MCF 10A (cell line): ENCODE measurements at places on chromosomes 7 and 10. TPM values are rescaled to one million over a fixed set of nuclear protein-coding genes. Genes with fewer than 3 reads are reported as not detected.

The HMX2 gene
- total RNA-seq: not detected in 2 replicates

The SEMA3A gene
- total RNA-seq: 1.5 and 3.2 TPM in 2 replicates

The PCDH15 gene
- not detected in 2 replicates for total RNA-seq

The SPRN gene
- total RNA-seq: not detected in 2 replicates

The TMEM213 gene
- total RNA-seq: not detected in 2 replicates

The INHBA gene
- total RNA-seq: 10.0 and 14.3 TPM in 2 replicates

The MEST gene
- total RNA-seq: 34.2 and 39.0 TPM in 2 replicates

The SAMD8 gene
- total RNA-seq: 28.1 and 33.9 TPM in 2 replicates

The SKIDA1 gene
- total RNA-seq: 0.56 and 1.2 TPM in 2 replicates

The ZNF487 gene
- 2.2 and 2.6 TPM in 2 replicates for total RNA-seq

The TUBB8 gene
- not detected in 2 replicates for total RNA-seq

DNA sequence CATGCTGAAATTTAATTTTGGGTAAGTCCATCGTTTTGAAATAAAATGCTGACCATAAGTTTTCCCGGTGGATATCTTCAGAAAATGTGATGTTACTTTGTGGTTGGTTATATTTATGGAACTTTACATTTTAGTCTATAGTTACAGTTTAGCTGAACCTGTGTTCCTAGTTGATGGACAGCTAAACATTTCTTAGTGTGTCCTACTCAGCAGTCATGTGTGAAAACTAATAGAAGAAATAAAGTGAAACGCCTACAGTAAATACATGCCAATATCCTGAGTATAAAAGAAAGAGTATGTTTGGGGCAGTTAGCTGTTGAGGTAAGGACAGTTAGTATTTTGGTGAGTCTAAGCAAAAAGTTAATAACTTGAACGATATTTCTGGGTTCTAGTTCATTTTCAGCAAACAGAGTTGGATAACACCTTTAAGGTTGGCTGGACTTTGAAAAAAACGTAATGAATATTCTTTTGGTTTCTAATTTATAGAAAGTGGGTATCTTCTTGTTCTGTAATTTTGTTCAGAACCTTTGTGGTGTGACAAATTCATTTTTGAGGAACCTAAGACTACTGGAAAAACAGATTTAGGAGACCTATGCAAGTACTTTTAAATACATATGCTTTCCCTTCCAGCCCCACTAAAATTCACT lies 28.7 kb downstream of the LCOR start:
- DNase-seq: no peak

DNA sequence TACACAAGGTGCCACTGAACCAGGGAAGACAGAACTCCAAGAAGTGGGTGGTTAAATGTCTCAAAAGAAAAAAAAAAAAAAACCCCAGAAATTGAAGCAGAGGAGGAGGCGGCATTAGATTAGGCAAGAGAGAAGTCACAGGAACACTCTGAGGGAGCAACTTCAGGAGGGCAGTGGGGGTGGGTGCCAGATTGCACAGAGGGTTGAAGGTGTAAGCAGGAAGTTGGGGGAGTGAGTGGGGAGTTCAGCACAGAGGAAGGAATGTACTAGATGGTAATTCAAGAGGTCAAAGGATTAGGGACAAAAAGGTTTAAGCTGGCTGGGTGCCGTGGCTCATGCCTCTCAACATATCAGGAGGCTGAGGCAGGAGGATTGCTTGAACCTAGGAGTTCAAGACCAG lies 110.0 kb upstream of the PDLIM1 start:
- DNase-seq: no peak

- no peak for DNase-seq
Observed at GRCh38 chr7:71363627-71364026, 231.7 kb downstream of the GALNT17 start.

GRCh38 chr10:88542522-88542921 lies 40.6 kb downstream of the RNLS start:
- no peak for DNase-seq

DNA sequence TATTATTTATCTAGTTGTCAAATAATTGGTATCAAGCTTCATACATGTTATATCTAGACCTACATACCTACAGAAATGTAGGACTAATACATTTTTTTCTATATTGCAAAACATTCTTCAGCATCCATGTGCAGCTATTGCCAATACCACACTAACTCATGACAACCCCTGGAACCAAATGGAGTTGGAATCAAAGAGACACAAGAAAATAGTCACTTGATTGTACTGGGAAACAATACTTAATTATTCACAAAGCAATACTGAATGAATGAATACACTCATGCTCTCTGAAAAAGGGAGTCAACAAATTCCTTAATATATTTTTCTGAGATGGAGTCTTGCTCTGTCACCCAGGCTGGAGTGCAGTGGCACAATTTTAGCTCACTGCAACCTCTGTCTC lies 10.4 kb upstream of the CFAP43 start:
- no peak for DNase-seq

- no peak for DNase-seq
Observed at GRCh38 chr10:131961777-131962662, 19.7 kb downstream of the BNIP3 start.

- DNase-seq: no peak
Observed at GRCh38 chr7:78594156-78594555, 795.6 kb downstream of the PHTF2 start.

- DNase-seq: no peak
Observed at GRCh38 chr10:44280226-44281014, 104.5 kb downstream of the CXCL12 start.

DNA sequence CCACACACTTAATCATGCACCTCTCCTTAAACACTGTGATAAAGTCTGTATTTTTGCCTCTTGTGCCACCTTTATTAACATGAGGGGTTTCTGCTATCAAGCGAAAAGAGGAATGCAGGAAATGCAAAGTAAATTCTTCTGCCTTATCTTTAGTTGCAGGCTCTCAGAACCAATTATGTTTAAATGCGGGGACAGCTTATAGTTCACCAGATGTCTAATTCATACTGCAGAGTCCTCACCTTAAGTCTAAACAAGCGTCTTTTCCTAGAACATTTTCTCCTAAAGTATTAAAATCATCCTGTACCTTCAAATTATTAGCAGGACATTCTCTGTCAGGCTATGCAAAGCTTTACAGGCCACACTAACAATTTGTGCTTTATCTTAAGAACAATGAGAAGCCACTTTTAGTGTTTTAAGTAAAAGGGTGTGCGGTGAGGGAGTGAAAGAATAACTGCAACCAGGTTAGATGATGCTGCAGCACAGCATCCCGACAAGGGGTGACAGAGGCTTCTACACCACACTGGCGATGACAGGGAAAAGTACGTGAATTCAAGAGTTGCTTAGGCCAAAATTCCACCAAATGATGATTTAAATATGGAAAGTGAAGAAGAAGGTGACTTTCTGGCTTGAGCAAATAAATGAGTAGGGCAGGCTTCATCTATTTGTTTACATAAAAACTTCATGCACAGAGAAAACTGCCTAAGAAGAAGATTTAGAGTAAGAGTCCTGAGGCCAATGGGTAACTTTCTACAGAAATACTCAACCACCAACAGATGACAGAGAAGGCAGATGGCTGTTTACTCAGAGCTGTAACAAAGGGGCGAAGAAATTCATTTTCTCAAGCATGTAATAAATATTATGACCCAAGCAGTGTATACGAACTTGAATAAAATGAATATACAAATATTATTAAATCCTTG lies 36.0 kb downstream of the EZH2 start:
- no peak for DNase-seq

- DNase-seq: no peak
Observed at GRCh38 chr7:140899883-140900282, 24.8 kb downstream of the BRAF start.

GRCh38 chr10:79305515-79305914 lies 41.8 kb upstream of the PPIF start:
- DNase-seq: no peak

DNA sequence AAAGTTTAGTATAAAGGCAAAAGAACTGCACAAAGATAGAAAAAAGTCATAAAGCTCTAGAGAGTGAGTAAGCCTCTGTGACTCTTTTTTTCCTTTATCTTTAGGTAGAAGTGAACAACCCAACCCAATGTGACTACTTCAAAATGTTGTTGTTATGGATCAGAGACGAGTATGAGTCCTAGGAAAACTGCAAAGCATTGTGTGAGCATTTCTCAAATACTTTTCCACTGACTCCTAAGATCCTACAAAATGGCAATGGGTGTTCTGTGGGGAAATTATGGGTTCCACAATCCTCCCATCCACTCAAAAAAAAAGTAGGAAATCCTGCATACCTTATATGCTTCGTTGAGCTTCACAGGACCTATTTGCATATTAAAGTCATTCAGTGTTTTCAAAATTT lies 177.1 kb downstream of the DGKI start:
- no peak for DNase-seq

DNA sequence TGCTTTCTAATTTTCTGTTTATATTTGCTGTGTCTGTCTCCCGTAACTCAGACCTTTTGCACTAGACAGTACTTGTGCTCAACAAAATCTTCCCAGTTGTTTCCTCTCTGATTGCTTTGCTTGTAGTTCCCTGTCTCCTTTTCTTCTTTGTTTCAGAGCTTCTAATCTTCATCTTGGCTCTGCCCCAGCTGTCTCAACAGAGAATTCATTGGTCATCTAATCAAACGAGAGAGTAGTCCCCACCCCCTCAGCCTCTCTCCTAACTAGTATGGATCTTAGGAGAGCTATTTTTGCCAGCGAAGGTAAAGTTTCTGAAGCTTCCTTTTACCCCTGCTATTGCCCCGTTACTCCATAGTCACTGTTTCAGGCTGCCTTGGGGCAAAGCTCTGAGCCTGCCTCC lies 32.8 kb downstream of the SLC26A4 start:
- DNase-seq: no peak

- no peak for DNase-seq
Observed at GRCh38 chr7:7157887-7158271, 24.5 kb upstream of the C1GALT1 start.

DNA sequence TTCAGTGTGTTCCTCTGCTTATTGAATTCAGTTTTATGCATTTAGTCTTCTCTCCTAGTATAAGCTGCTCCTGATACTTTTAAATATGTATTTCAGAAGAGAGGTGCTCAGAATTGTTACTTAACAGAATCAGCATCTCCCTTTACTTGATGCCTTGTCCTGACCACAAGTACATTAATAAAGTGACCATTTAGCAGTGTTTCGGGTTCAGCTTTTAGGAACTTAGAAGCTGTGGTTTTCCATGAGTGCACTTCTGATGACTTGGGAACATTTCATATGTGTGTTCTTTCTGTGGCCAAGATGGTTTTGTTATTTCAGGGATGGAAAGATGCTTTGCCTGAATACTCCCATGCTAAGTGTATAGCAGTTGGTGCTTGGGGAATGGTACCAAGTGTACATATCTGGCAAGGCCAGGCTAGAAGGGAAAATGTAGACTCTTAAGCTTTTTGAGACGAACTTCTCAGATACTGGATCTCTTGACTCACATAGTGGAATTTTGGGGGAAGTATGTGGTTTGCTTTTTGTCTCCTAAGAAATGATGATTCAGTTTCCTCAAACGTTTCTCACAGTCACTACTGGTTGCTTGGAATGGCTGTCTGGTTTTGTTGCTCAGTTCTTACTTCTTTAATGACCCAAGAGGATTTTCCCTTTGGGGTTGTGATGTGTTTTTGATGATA lies 17.2 kb downstream of the SGPL1 start:
- DNase-seq: peak; percentile 46

DNA sequence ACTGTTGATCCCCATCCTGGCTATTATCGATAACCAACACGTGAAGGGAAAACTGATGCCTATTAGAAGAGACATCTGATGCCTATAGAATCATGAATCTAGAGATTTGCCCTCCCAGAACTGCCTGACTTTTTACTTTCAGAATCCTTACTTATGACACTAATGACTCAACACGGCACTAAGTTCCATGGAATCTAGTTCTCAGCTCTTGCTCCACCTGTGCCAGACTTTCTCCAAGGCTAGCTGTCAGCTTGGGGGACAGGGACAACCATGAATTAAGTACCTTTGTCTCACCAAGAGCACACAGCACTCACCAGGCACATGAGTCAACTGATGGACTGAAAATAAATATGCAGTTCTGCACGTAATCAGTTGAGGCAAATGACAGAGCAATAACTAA lies 184.2 kb downstream of the FRMD4A start:
- no peak for DNase-seq

GRCh38 chr7:103307503-103308231 lies 10.4 kb downstream of the PMPCB start:
- DNase-seq: no peak

DNA sequence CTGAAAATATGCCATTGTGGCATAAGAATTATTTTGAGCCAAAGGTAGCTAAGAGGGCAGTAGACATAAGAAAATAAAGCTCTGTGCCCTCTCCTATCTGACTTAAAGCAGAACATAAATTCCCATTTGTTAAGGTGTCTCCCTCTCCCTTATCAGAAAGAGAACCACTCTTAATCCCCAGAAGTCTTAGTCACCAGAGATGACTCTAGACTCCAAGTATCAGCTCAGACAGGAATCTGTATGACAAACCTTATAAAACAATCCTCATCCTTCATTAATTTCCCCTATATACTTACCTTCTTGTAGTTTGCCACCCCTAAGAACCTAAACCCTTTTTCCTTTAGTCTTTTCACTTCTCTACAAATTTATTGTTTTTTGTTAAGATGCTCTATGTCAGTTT lies 21.8 kb upstream of the PIP4K2A start:
- DNase-seq: no peak

DNA sequence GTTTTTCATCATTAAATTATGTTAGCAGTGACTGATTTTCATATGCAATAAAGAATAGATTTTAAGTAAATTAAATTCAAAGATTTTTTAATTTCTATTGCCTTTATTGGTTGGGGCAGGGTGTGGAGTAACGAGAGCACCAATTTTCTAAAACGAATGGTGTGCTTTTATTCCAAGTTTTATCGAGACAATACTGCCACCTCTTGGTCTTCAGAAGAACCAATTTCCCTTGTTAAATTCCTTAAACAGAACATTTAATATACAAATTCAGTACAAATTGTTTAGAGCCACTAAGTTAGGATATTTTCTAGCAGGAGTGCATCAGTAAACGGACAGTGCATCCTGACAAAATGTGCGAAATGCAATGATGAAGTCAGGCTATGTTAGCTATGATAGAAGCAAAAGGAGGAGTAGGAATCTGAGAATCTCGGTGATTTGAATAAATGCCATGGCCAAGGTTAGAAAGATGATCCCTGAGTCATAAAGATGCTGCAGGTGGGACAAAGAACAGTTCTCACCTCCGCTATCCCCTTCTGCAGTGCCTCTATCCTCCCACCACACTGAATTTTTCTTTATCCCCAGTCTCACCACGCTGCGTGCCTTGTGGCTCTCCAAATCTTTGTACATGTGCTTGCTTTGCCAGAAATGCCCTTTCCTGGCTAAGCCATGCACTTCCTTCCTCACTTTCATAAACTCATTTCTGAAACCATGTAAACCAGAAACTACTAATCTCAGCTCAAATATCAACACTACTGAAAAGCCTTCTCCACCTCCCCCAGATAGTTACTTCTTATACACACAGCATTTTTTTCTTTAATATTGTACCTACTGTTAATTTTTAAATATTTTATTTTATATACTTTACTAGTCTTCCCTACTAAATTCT lies 31.9 kb upstream of the AGBL3 start:
- peak; percentile 46 for DNase-seq

DNA sequence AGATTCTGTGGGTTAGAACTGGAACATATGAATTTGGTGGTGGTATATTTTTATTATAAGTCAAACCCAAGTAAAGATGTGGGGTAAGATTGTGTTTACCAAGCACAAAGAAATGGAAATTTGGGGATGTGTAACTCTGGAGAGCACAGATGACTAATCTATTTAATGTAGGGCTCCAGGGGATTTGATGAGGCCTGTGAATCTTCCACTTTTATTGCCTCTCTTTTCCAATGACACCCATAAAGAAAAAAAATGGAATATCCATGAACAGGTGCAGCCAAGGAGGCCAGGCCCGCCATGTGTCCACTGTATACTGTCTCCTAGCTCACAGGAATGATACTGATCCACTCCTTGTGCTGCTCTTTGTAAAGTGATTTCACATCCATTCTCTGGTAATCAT lies 2.8 kb downstream of the SRGN start:
- no peak for DNase-seq

- no peak for DNase-seq
Observed at GRCh38 chr7:151666886-151667285, 147.2 kb upstream of the RHEB start.
